Caudate nucleus (tissue), 63 donors: ENCODE measurements at places on chromosomes 5 and 9.

DNA sequence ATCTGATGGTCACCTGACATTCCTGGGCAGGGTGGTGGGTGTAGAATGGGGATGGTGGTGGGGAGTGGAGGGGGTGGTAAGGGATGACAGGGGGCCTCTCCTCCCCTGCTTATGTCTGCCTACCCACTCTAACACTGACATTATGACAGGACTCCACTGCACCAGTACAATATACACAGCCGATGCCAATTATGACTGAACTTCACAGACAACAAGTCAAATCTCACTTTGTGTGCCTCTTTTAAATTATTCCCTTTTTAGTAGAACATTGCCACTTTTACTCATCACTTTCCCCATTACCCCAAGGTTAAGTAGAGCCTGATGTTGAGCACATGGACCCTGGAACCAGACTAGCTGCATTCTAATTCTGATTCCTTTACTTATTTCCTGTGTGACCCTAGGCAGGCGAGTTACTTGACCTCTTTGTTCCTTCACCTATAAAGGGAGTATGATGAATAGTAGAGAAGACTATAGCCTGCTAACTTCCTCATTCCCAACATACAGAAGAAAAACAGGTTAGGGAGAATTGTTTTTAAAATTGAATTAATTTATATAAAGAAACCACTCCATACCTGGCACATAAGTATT is 464.7 kb downstream of the DMRT2 start:
- no peak for DNase-seq

DNA sequence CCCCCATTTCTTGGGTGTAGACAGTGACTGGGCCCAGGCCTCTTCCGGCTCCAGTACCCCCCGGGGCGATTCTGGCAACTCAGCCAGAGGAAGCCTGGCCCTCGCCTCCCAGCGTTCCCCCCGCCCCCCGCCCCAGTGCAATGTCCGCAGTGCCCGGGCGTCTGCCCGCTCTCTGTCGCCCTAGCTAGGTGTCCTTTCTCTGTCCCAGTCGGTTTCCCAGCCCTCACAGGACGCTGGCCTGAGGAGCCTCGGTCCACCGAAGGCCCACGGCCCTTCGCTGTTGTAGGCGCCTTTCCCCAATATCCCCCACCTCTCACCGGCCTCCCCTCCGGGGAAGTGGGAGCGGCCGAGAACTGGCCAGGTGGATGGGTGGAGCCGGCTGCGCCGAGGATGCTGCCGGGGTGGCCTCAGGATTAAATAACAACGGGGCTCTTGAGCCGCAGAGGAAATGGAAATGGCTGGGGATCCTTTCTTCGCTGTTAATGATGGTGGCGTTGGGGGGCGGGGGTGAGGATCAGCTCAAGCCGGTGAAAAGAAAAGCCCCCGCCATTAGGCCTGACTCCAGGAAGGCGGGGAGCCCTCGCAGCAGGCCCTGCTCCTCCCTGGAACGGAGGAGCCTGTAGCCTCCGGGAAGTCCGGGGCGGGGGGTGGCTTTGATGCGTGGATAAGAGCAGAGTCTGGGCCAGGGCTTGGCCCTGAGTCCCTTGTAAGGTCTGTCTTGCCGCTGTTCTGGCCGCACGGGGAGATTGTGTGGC is 1.1 kb upstream of the SPRY4 start:
- no peak for DNase-seq

DNA sequence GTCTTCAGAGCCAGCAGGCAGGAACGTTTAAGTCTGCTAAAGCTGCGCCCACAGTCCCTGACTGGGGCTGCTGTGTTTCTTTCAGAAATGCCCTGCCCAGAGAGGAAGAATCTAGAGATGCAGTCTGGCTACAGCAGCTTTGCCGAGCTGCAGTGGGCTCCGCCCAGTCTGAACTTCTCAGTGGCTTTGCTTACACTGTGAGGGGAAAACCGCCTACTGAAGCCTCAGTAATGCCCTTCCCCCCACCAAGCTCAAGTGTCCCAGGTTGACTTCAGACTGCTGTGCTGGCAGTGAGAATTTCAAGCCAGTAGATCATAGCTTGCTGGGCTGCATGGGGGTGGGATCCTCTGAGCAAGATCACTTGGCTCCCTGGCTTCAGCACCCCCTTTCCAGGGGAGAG is 78.4 kb downstream of the SREK1 start:
- DNase-seq = no peak

DNA sequence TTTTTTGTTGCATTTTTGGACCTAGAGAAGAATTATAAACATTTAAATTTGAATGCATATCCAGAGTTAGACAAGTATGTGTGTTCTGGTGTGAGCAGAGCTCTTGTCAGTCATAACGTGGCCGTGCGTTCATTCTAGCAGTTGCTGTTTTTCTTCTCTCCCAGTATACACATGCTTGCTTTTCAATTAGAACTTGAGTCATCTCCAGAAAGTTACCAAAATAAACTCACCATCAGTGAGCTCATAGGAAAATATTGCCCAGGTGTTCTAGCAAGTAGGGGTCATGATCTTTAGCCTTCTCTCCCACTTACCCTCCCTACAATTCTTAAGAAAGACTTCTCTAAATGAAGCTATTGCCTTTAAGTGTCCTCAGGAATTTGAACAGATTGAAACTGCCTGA is 247.5 kb upstream of the TUT7 start:
- DNase-seq = no peak

DNA sequence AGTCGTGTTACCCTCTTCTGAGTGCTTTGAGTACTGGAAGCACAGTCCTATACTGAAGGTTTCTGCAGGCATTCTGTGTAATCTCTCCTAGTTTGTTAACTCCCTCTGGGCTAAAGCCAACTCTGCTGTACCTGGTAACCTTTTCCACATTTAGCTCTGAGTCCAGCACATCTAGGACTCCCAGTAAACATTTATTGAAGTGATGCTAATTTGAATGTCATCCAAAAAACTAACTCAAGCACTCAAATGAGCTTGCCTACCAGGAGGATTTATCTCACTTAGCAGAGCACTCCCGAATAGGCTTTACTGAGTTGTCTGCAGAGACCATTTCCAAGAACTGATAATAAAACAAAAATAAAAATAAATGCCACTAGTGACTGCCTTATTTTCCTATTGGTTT is 79.5 kb upstream of the NFIB start:
- DNase-seq = no peak

DNA sequence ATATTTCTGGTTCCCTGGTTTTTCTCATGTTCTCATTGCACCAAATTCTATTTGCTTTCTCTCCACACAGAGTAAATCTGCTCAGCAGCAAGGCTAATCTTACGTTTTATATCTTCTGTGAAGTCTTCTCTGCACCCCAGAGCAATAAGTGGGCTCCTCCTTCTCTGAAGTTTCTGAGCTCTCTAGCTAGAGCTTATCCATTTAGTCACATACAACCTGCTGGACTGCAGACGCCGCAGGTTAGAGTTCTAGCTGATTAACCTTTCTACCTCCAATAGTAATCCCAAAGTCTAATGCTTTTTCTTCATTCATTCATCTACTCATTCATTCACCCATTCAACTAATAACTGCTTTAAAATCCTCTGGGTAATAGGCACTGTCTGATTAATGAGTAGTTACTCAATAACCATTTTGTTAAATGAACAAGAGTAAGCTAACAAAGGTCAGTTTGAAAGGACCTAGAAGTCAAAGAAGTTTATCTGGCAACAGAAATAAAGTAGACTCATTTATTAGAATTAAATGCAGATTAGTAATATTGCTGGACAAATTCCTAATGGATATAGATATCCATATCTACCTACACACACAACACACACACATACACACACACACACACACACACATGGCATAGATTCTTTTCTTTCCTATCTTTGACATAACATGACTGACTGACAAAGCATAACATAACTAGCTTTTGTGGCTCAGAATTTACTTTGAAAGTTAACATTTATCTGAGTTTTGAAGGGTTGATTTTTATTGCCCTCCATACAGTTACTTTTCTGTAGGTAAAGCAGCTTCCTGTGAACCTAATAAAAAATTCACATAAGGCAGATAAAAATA is 984.6 kb upstream of the SEMA6A start:
- DNase-seq = no peak

DNA sequence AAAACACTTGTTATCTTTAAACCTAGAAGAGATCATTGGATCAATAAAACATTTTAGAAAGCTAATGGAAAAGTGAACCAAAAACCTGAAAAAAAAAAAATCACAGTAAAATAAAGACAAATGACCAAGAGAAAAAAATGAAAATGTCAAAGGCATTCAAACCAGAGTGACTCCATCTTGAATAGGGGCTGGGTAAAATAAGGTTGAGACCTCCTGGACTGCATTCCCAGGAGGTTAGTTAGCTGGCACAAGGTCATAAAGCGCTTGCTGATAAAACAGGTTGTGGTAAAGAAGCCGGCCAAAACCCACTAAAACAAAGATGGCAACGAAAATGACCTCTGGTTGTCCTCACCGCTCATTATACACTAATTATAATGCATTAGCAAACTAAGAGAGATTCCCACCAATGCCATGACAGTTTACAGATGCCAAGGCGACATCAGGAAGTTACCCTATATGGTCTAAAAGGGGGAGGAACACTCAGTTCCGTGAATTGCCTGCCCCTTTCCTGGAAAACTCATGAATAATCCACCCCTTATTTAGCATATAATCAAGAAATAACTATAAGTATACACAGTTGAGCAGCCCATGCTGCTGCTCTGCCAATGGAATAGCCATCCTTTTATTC is 116.7 kb upstream of the NEK6 start:
- DNase-seq = no peak

- DNase-seq = no peak
Observed at GRCh38 chr5:32964261-32964660, 253.1 kb downstream of the NPR3 start.

DNA sequence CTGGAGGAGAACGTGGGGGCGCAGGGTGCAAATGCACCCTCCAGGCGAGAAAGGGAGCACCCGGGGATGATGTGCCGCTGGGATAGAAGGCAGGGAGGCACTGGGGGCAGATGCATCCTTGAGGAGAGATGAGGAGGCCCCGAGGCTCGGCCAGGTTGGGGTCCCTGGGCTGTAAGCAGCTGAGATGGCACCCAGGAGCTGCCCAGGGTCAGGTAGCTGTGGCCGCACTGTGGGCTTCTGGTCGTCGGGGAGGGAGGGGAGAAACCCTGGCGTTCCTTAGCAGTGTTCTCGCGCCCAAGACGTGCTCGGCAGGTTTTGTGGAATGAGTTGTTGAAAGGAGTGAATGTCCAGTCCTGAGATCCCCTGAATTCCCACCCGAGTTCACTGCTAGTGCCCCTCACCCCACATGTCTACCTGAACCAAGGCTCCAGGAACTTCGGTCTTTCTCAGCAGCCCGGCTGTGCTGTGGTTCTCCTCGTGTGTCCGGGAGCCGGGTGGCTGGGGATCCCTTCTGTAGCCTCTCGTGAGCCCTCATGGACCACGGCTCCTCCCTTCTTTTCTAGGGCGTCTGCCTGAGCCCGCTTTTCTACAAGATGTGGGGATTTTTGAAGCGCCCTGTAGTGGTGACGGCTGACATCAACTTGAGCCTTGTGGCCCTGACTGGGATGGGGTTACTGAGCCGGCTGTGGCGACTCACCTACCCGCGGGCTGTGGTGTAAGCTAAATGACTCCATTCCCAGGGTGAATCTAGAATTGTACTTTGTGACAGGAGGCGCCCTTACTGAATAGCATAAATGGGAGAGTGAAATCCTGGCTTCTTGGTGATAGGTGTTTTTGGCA is 1.1 kb downstream of the POMT1 start:
- no peak for DNase-seq

- DNase-seq = no peak
Observed at GRCh38 chr5:151733358-151734063, 24.9 kb downstream of the ATOX1 start.

- no peak for DNase-seq
Observed at GRCh38 chr5:92041206-92041605, 658.1 kb upstream of the ARRDC3 start.

- DNase-seq = no peak
Observed at GRCh38 chr5:139644001-139644456, 4.1 kb upstream of the CXXC5 start.

- DNase-seq = no peak
Observed at GRCh38 chr9:114286146-114286679, 36.7 kb upstream of the ORM1 start.

DNA sequence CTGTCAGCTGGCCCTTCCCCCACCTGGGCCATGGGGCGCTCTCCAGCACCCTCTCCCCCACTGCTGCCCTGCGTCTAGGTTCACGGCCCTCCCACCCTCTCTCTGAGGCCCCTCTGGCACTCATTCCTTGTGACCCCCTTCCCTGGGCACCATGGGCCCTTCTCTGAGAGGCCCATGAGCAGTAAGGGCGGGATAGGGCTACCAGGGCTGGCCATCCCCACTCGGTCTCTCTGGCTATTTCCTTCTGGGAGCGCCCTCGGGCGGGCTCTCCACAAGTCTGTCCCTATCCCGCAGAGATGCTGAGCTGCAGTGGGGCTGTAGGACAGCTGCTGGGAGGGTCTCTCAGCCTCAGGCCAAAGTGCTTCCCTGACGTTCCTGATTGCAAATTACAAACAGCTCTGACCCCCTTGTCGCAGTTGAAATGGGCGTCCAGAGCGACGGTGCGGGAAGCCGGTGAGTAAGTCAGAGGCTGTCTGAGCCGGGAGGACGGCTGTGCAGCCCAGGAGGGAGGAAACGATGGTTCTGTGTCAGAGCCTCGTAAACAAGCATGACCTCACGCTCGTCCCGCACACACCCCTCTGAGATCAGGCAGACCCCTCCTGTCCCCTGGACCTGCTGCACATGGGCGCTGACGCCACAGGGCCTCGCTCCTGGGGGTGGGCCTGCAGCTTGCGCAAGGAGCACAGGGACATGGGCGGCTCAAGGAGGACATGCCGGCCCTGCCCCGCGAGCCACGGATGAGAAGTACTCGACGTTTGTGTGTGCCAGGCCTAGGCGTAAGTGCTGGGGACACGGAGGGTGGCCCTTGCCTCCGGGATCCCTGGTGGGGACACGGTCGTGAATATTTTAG is 36.3 kb upstream of the GFPT2 start:
- DNase-seq = no peak

DNA sequence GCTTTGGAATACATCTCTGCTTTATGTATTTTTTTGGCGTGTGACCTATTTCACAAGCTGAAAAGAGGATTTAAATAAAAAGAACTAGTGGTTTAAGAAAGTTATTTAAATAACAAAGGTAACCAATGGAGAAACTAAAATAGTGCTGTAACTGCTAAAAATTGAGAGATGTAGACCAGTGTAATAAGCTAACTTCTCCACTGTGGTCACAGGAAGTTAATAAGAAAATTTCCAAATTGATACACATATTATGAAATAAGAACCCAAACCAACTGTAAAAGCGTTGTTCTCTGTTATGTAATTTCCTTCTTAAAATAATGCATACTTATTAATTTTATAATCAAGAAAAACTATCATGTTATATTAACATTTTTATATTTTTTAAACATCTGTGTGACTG is 29.1 kb upstream of the ZFAND5 start:
- DNase-seq = no peak

DNA sequence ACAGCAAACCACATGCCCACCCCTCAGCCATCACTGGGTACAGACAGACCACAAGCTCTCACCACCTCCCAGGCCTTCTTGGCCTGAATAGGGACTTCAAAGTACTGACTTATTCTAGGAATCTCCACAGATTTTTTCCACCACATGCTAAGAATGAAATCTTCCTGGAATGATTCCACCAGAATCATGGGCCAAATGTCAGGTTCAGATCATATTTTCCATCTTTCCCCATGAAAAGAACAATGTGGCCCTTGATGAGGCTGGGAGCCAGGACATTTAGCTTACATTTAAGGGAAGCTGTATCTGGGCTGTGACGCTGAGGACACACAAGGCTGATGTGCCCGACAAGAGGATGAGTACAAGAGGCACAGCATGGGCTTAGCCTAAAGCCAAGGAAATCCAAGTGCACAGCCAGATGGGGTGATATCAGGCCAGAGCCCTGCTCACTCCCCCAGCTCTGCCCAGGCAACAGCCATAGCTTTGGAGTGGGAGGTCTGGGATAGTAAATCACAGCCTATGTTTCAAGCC is 28.1 kb downstream of the ACSL6 start:
- no peak for DNase-seq
